ENCODE measurements at places on chromosomes 16 and 17.

GRCh38 chr17:10357768-10358167 is 15.0 kb downstream of the MYH13 start:
- DNase-seq: no peak

DNA sequence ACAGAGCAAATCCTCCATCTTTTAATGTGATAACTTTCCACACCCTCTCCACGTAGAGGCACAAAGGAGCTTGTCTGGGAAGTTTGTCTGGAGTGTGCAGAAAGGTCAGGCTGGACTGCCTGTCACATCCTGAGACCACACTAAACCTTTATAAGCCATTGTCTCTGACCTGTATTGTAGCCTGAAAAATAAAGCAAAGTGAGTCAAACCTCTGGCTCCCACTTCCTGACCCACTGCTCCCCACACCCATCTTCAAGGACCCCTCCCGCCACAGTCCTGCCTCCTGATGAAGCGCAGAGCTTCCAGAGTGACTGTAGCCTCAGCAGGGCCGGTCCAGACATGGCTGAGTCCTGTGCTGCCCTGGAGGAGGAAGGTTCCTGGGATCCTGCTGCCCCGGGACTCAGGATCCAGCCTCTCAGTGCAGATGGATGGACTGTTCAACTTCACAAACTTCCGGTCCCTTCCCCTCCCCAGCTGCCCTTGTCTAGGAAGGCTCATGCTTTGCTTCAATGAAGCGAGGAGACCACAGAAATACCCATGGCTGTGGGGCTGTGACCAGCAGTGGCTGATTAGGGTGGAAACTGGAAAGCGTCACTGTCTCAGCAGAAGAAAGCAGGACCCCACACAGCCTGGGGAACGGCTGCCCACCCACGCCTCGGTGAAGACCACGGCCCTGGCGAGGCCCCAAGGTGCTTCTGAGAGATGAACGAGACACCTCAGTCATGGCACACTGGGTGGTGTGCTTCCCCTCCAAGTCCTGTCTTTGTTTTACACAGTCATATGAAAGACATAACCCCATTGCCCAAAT is 30.9 kb upstream of the CLEC18B start:
- no peak for DNase-seq

DNA sequence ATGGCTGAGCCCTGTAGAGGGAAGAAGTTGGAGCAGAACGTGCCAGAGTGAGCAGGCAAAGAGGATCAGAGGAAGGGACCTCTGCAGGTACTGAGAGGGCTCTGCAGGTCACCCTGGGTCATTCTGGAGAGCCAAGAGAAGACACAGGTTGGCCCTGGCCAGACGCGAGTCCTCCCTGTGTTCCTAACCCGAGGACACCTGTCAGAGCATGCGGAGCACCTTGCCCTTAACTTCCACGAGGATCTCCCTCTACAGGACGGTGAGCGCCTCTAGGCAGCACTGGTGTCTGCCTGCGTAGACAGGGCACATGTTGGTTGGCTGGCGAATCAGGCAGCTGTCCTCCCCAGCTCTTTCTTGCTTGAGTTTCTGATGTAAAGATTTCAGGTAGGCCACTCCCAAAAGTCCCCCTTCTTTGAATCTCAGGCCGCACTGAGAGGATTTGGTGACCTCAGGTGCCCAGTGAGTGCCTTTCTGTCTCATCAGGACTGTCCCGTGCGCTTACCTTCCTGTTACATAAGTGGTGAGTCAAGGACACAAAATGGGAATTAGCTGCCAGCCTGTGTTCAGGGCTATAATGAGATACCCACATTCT is 45.3 kb downstream of the MPRIP start:
- no peak for DNase-seq

DNA sequence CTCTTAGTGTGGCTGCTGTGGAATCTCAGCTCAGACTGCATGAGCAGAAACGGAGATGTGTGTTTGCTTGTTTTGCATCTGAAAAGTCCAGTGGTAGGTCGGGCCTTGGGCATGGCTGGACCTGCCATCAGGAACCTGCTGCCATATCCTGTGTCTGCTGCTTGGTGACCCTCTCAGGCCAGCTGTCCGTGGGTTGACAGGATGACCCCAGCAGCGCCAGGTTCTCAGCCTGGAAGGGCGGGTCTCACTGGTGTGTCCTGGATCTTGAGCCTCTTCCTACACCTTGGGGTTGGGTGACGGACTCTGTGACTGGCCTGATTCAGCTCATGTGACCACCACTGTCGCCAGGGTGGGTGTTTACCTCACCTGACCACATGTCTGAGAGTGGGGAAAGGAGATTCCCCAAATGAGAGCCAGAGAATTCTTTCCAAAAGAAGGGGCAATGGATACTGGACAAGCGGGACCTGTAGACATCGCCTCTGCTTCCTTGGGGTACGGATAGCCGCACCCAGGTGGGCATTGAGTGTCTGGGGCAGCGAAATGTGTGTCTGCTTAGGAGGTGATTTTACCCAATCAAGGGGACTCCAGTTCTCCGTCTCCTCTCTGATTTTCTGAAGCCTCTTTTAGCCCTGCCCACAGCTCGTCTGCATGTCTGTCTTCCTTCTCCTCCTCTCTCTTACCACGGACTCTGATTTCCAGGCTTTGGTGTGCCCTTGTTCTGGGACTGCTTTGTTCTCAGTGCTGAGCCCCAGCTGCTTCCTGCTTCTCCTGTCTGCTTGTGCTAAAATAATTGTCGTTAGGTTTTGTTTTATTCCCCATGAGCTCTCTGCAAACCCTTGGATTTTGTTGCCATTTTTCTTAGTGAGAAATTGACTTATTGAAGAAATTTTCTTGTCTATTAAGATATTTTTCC is 399.7 kb downstream of the CPPED1 start:
- DNase-seq: no peak

DNA sequence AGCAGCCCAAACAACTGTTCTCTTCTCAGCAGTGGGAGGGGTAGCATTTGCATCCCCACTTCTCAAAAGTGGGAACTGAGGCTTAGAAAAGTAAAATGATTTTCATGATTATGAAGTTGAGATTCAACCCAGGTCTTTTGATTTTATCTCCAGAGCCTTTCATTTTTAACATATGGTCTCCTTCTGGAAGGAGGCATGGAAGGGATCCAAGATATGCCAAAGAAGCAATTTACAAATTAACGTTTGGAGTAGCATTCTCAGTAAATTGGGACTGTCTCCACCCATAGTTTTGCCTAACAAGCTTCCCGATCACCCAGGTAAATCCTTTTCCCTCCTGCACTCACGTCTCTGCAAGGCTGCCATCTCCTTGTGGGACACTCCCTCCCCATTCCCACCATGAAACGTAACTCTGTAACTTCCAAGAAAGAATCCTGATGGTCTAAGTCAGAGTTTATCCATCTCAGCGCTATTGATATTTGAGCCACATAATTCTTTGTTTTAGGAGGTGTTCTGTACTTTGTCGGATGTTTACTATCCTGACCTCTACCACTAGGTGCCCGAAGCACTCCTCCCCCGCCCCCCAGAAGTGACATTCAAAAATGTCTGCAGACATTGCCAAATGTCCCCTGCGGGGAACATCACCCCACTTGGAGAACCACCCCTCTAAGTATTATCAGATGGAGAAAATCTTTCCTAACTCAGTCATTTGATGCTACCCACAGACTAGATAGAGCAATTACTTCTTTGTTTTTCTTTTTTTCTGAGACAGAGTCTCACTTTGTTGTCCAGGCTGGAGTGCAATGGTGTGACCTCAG is 32.9 kb upstream of the NFAT5 start:
- DNase-seq: no peak

- DNase-seq: no peak
Measured at GRCh38 chr16:397736-398332, 835 bp downstream of the NME4 start.

- no peak for DNase-seq
Measured at GRCh38 chr16:82979406-82980111, 352.8 kb downstream of the CDH13 start.

GRCh38 chr16:49799172-49799571 is 56.7 kb downstream of the ZNF423 start:
- no peak for DNase-seq

DNA sequence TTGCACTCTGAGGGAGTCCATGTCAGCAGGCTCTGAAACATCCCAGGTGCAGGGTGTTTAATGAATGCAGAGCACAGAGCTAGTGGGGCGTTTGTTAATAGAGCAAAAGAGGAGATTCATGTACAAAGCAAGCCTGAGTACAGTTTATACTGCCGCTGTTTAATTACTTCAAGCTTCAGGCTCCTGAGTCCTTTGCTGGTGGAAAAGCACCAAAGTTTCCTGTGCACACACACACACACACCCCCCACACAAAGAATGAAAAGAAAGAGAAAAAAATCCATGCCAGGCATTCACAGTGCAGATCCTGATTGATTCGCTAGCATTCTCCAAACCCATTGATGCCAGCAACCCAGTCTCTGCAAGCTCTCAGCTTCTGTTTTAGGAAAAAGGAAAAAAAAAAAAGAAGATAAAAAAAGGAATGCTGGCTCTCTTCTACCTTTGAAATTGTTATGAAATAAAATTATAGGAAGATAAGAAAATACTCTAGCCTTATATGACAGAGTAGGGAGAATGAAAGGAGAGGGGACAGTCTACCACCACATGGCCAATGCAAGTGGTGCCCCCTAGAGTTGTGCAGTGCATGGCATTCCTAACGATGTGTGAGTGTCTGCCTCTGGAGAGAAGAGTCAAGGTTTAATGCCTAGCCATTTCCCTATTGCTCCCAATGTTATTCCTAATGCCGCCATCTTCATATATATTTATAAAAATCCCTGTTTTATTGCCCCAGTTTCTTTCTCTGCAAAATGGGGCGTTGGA is 216.5 kb downstream of the TMEM114 start:
- DNase-seq: no peak

DNA sequence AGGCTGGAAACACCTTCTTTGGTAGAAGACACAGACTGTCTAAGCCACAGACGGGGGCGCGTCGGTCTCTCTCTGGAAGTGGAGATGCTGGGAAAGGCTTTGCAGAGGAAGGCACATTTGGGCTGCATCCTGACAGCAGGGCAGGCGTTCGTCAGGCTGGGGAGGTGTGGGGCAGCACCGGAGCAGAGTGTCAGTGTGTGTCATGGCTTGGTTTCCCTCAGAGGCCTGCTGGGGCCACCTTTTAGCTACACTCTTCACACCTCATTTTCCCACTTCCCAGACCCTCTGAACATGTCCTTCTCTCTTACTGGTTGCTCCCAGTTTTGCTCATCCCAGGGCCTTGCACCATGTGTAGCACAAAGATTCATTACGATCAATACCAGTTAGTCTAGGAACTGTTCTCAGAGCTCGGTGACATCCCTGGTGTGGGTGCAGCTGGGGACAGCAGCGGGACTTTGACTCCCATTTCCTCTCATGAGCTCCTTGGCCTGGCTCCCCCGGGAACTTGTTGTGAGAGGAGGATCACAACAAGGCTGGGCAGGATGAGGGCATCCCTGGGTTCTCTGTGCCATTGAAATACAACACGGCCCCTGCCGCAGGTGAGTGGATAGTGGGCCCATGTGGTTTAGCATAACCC is 33.1 kb downstream of the SMARCE1 start:
- DNase-seq: no peak

DNA sequence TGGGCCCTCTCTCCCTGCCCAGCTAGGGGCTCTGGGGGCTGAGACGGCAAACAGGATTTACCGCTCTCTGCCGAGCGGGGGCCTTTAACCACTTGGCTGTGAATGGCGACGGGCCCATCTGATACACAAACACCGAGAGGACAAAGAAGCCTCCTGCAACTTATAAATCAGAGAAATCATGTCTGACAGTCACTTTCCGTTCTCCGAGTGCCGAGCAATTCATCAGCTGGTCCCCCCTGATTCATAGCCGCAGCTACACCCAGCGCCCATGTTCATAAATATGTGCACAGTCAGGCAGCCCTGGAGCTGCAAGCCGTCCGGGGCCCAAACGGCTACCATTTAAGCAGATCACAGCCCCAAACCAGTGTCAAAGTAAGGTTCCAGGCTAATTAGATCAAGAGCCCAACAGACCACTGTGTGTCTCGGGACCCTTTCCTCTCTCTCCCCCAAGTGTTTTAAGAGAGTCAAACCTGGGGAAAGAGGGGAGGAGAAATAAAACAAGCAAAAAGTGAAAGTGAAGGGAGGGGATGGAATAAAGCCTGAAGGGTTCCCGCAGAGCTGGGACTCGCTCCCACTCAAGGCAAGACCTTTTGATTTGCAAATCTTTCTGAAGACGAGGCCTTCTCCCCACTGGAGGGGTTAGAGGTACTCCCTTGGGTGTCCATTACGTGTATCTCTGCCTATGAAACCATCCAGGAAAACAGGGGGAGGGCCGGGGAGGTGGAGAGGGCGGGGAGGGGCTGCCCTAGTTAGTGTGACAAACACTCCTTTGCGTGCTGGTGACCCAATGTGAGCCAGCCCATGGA is 154.7 kb downstream of the C16orf78 start:
- DNase-seq: no peak

DNA sequence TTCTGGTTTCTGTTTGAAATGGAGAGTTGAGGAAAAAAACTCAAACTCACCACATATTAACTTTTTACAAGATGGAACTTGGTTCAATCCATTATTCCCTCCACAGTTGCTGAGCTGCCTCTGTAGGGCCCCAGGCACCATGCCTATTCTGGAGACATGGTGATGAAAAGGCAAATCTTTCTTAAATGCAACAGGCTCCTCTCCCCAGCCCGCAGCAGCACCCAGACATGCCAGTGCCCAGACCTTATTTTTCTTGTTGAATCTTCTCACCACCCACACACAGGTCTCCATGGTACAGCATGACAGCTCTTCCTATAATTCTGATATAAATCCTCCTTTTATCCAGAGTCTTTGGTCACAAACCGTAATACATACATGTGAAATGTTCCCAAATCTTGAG is 7.6 kb downstream of the CYTH1 start:
- no peak for DNase-seq

- no peak for DNase-seq
Measured at GRCh38 chr17:12664894-12665262, 812 bp upstream of the MYOCD start.

DNA sequence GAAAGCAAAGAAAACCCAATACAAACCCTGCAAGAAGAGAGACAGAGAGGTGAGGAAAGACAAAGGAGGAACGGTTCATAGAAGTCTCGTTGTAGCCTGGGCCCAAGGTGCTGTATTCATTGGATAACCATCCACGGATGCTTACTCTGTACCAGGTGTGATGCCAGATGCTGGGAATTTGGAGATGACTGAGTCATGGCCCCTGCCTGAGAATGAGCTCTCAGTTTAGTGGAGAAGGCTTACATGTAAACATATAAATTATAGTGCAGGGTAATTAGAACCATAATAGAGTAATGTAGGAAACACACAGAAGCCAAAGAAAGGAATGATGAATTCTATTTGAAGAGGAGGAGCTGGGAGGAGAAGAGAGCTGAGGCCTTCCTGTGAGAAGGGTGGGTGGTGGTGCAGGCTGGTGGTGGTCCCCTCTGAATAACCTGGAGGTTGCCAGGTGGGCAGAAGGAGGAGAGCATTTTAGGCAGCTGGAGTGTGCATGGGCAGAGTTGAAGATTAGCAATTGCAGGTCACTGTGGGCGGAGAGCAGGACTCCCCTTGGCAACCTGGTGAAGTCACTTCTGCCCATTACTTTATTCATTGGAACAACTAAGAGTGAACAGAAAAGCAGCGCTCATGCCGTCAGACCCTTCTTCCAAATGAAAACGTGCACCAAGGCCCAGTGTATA is 7.7 kb upstream of the ZG16 start:
- DNase-seq: no peak

DNA sequence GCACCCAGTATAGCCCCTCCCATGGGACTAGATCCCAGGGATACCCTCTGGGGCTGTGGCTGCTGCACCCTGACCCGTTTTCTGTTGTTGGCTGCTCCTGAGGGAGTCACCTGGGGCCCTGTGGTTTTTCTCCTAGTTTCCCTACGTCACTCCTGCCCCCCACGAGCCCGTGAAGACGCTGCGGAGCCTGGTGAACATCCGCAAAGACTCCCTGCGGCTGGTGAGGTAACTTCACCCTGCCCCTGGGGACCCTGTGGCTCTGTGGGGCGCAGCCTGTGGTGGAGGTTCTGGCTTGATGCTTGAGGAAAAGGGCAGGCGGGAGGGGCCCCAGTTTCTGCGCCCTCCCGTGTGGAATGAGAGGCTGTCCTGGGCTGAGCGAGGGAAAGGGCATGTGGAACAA is 27.2 kb downstream of the MGRN1 start:
- DNase-seq: no peak

Measured in smooth muscle cell of the brain vasculature (primary cell).